ENCODE measurements at places on chromosomes 6 and 20. TPM values are rescaled to one million over a fixed set of nuclear protein-coding genes. Genes with fewer than 3 reads are reported as not detected.

Gene AIF1
- 50.6 TPM for total RNA-seq

Gene FAXC
- 0.49 TPM for total RNA-seq

Gene NMBR
- 0.45 TPM for total RNA-seq

Gene HLA-DQB2
- total RNA-seq = 13.6 TPM

Gene WFDC5
- not detected for total RNA-seq

Gene HCK
- total RNA-seq = 24.0 TPM

Gene OGFRL1
- 61.6 TPM for total RNA-seq

Gene SLC12A5
- total RNA-seq = 3.9 TPM
